ENCODE measurements at places on chromosomes 4 and X.

GRCh38 chr4:148052448-148052847, 320.6 kb downstream of the ARHGAP10 start:
- no peak for DNase-seq

GRCh38 chr4:147012059-147012707, 66.5 kb upstream of the TTC29 start:
- DNase-seq: no peak

- peak; percentile 66 for DNase-seq
Measured at GRCh38 chrX:66676413-66676812, 37.5 kb upstream of the EDA2R start.

DNA sequence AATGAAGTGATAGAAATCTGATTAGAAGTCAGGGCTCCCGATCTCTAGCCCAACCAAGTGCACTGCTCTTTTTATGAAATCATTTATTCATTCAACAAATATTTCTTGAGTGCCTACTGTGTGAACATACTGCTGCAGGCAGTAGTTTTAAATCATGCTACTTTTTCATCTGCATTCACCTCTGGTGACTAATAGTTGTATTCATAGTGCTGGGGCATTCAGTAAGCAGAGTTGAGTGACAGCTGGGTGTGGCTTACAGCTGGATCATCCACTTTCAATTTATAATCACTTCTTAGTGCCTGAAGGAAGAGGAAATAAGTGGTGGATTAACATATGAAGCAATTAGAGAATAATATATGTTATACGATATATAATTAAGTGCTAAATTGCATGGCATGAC, 94.1 kb upstream of the HPRT1 start:
- DNase-seq: no peak

DNA sequence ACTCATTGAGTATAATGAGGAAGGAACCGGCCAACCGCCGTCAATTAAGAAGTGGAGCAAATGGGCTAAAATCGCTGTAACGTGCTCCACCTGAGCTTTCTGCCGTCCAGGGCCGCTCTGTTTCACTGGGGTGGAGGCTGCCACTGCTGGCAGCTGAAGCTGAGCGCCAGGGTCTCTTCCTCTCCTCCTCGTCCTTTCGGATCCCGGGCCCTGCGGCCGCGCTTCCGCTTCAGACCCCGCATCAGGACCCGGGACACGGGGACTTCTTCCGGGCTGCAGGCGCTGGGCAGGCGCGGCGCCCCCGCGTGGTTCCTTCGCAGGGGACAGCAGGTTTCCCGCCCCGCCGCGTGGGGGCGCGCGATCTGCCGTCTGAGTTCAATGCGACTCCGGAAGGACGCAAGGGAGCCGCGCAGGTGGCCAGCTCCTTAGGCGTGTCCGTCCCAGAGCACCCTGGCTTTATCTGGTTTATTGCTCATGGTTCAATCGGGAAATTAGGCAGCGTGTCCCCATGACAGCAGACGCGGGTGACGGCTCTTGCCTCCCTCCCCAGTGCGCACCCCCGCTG, 519.8 kb downstream of the TRIML1 start:
- no peak for DNase-seq

GRCh38 chr4:7004331-7004730, 38.8 kb upstream of the TADA2B start:
- no peak for DNase-seq

GRCh38 chr4:185332575-185333464, 62.9 kb downstream of the LRP2BP start:
- no peak for DNase-seq

GRCh38 chr4:112411781-112412550, 104.0 kb downstream of the NEUROG2 start:
- no peak for DNase-seq

DNA sequence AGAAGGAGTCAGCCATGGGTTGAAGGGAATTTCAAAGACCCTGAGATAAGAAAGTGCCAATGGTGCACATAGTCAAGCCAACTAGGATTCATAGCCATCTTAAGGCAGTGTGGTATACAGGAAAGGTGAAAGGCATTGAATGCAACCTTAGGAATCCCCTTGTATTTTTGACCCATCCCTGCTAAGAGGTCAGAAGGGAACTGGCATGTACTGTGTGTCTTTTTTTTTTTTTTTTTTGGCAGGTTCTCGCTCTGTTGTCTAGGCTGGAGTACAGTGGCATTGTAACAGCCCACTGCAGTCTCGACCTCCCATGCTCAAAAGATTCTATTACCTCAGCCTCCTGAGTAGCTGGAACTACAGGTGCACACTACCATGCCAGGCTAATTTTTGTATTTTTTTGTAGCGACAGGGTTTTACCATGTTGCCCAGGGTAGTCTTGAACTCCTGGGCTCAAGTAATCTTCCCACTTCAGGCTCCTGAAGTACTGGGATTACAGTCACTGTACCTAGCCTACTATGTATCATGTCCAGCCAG, 40.8 kb downstream of the VSIG4 start:
- DNase-seq: no peak

DNA sequence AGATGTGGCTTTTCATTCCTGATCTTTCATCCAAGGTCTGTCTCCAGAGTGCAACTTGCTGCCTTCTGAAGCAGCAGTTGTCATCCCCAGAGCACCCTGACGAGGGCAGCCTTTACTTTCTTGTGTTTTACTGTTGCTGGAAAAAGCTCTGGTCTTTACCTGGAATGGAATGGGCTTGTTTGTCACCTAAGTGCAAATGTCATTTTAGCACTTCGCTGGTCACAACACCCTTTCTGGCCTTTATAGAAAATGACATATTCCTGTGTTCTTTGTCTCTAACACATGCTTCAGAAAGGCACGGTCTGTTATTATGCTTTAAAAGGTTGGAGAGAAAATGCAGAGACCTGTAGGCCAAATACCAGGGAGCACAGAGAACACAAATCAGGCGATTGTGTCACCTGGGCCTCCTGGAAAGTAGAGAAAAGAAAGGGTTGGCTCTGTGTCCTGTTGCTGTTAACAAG, 332.7 kb upstream of the IGFBP7 start:
- DNase-seq: peak; percentile 1

GRCh38 chrX:123157586-123157985, 26.5 kb upstream of the GRIA3 start:
- DNase-seq: no peak

DNA sequence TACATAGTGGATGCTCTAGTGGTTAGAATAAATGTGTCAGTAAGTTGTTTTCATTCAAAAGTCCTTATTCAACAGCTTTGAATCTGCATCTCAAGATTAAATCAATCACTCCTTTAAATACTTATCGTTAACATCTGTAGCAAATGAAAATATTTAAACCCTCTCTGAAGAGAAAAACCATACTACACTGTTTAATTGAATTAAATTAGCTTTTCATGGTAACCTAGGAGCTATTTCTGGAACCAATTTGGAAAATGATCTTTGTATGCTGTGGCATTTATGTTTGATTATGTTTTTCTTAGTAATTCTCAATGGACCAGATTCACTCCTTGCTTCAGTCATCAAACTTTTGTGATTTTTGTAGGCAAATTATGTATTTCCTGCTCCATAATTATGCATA, 9.7 kb downstream of the BMPR1B start:
- no peak for DNase-seq

GRCh38 chr4:113499166-113499565, 262.4 kb downstream of the CAMK2D start:
- no peak for DNase-seq
